HT1080 (cell line): ENCODE measurements at places on chromosomes 11 and 22. TPM values are rescaled to one million over a fixed set of nuclear protein-coding genes. Genes with fewer than 3 reads are reported as not detected.

Gene FGF19
- total RNA-seq, result not detected in 2 replicates

Gene KCNJ1
- total RNA-seq, result not detected in 2 replicates

Gene DBX1
- not detected in 2 replicates for total RNA-seq

Gene DRD2
- 0.37 and 1.6 TPM in 2 replicates for total RNA-seq

Gene ARHGAP8
- not detected in 2 replicates for total RNA-seq

DNA sequence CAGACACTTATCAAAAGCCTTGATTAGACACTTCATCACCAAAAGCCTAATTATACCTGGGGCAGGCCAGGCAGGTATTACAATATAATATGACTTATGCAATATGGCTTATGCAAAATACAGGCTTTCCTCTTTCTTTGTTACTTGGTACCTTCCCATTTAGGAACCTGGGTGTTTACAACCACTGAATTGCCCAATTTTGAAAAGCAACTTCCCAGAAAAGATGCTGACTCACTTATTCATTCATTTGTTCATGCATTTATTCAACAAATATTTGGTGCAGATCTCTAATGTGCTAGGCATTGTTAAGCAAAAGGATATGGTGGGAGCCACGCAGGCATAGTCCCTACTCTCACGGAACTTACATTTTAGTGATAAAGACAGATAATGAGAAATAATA is 13.6 kb upstream of the JAML start:
- DNase-seq, result no peak

DNA sequence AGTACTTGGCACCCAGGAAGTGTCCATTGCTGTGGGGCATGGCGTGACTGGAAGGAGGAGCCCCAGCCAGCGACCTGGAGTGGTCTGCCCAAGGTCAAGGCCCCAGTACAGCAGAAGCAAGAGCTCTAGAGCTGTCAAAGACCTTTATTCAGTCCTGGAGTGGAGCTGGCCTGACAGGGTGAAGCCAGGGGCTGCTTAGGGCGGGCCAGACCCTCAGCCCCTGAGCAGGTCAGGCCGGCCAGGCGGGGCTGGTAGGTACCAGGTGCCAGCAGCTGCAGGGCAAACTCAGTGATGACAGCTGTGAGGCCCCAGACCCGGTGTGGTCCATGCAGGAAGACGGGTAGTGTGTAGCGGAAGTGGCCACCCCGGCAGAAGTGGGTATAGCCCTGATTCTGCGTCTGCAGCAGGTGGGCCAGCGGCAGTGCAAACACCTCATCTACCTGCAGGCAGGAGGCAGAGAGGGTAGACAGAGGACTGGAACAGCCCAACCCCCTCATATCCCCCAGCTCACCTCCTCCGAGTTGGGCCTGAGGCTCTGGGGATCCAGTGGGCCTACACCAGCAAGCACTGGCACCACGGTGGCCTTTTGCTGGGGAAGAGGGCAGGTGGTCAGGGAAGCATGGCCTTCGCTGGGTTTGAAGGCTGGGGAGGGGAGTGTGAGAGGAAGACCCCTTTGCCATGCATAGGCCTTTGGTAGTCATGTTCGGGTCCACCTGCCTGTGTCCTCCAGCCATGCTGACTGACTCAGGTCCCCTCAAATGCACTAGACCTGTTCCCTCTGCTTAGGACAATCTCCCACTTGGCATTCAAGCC is 1.7 kb downstream of the NUDT8 start:
- no peak for DNase-seq

DNA sequence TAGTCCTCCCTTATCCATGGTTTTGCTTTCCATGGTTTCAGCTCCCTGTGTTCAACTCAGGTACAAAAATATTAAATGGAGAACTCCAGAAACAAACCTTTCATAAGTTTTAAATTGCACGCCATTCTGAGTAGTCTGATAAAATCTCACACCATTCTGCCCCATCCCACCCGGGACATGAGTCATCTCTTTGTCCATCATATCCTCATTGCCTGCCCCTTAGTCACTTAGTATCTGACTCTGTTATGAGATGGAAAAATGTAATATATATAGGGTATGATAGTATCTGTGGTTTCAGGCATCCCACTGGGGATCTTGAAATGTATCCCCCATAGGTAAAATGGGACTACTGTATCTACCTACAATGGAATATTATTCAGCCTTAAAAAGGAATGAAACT is 35.5 kb upstream of the FGF3 start:
- DNase-seq, result peak; percentile 64

DNA sequence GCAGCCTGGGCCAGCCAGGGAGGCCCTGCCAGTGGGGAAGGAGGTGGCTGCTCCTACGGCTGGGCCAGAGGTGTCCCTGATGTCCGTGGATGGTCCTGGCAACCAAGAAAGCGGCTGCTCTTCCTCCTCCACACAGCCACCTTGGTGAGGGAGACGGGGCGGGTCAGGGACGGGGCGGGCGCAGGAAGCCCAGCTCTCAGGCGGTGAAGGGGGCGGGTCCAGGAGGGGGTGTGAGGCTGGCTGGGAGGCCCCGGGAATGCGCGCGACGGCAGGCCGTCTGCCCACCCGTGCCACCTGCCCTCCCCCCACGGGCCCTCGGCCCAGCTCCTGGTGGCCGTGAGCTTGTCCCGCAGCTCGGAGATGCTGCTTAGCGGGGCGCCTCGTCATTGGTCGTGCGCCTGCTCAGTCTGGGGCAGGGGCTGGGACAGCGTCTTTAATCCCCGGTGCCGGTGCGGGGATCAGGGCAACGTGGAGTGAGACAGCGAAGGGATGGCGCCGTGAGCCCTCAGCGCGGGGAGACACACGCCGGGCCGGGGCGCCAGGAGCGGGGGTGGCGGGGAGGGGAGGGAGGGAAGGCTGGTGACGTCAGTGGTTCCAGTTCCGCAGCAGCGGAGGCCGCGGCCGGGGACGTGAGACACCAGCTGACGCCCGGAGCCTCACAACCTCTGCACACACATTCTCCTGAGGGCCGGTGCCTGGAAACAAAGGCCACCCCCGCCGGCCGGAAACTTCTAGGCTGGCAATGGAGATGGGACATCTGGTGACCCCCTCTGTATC is 6.7 kb upstream of the BRSK2 start:
- DNase-seq, result peak; percentile 22

DNA sequence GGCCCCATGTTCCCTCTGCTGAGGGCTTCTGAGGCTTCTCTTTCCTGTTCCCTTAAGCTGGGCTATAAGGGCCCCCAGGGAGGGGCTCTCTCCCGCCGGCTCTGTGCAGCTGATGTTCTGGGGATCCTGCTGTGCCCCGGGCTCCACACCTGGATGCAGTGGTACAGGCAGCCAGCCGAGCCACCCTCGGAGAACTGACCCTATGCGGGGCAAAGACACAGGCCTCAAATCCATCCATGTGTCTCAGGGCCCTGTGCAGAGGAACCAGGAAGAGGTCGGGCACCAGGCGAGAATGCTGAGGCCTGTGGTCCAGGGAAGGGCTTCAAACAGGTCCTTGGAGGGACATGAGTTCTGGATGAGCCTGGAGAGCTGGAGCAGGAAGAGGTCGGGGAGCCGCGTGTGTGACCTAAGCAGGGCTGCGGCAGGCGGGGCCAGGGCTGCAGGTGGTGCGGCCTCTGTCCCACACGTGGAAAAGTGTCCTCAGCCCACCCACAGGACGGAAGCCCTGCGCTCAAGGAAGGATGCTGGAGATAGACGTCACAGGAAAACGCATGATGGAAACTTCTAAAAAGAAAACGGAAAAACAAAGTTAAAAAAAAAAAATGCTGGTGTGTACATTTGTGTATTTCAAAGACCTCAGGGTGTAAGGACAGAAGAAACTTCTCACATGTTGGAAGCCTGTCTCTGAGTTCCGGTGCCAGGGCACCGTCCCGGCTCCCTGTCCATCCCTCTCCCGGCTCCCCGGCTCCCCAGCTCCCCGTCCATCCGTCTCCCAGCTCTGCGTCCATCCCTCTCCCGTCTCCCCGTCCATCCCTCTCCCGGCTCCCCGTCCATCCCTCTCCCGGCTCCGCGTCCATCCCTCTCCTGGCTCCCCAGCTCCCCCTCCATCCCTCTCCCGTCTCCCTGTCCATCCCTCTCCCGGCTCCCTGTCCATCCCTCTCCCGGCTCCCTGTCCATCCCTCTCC is 1149.2 kb downstream of the BRD1 start:
- no peak for DNase-seq

DNA sequence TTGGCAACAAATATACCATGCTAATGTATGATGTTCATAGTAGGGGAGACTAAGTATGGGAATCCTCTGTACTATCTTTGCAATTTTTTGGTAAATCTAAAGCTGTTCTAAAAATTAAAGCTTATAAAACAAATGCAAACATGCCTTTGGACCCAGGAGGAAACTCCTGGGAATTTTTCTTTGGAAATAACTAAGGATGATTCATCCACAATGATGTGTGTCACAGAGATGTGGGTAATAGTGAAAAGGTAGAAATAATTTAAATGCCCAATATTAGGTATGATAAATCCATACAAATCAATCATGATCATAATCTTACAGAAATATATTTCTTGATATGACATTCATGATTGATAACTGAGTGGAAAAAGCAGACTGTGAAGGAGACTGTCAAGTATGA is 135.8 kb downstream of the TRIM44 start:
- peak; percentile 31 for DNase-seq

DNA sequence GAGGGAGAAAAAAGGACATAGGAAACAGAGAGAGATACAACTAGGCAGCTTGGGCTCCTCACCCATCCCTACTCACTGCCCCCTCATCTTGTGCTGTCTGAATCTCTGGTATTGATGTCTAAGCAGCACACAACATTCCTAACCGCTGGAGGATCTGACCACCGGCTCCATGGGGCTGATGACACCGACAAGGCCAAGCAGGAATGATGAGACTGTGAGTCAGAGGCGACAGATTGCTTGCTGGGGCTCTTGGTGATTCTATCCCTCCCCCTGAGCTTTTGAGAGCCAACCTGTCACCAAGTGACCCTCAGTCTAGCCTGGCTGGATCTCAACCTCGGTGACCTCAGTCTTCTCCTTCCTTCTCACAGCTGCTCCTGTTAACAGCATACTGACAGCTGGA is 13.8 kb downstream of the PAMR1 start:
- peak; percentile 83 for DNase-seq

DNA sequence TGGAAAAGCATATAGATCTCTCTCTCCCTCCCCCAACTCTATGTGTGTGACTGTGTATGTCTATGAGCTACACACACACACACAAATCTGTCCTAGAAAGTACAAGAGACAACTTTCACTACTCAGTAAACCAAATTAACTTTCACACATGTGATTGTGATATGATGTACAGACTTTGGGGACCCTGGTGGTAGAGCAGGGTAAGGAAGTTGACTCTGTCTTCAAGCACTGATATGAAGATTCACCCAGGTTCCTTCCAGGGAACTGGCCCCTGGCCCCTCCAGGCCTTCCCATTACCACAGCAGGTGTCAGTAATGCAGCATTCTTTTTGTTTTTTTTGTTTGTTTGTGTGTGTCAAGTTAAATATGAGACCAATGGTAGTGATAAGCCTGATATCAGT is 66.1 kb upstream of the PTH start:
- no peak for DNase-seq
